Activated CD4-positive, alpha-beta T cell treated with anti-CD3 and anti-CD28 coated beads, Interleukin-2, amount 50 U/mL, for 4 hours (primary cell): ENCODE measurements at places on chromosomes 7 and 10.

GRCh38 chr7:11478426-11478825, 353.6 kb downstream of the THSD7A start:
- no peak for DNase-seq

GRCh38 chr7:74092321-74092963, 8.8 kb downstream of the LIMK1 start:
- no peak for DNase-seq

DNA sequence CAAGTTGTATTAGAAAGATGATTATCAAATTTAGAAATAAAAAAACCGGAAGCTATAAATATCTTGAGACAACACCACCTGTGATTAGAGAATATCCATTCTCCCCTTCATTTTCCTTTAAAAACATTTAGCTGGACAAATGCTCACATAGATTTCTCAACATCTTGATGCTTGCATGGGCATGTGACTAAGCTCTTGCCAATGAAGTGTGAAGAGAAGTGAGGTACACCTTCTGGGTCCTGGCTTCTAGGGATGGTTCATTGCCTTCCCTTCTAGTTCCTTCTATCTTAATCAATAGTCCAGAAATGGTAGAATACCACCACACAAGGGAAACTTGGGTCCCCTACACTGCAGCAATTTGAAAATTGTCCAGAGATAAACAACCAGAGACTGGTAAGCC, 41.0 kb downstream of the WAPL start:
- DNase-seq: no peak

DNA sequence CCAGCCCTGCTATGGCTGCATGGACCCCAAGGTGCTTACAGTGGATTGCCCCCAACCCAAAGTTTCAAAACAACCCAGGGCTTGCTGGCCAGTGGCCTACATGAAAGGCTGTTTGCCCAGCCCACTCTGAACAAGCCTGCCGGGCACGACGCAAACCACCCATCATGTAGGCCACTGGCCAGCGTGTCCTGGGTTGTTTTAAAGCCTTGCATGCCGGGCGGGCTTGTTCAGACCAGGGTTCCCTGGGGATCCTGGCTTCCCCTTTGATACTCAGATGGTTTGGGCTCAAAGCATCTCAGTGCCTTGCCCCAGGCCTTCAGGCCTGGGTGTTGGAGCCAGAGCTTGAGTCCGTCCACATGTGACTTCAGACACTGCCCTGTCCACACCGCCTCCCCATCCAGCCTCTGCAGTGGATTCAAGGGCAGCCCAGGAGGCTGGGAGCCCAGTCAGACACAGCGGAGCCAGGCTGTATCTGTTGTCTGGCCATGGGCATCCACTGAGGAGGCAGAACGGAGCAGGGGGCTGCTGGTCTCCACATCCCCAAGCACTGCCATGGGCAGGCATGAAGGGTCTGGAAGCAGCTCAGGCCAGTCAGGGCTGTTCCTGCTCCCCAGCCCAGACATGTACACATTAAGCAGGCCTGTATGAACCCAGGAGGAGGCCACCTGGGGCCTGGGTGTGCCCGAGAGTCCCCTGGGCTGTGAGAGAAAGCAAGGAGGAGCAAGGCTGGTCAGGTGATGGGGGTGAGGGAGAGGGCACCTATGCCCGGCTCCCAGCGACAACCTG, 4.0 kb upstream of the ADIRF start:
- no peak for DNase-seq

- DNase-seq: no peak
These were observed 504.3 kb downstream of the DNAJB6 start for GRCh38 chr7:157840914-157841772.

- no peak for DNase-seq
These were observed 41.8 kb downstream of the NCAPG2 start for GRCh38 chr7:158662610-158663427.

GRCh38 chr7:24883622-24884013, 96.4 kb downstream of the OSBPL3 start:
- no peak for DNase-seq
